ENCODE measurements at places on chromosomes 11 and 22.

DNA sequence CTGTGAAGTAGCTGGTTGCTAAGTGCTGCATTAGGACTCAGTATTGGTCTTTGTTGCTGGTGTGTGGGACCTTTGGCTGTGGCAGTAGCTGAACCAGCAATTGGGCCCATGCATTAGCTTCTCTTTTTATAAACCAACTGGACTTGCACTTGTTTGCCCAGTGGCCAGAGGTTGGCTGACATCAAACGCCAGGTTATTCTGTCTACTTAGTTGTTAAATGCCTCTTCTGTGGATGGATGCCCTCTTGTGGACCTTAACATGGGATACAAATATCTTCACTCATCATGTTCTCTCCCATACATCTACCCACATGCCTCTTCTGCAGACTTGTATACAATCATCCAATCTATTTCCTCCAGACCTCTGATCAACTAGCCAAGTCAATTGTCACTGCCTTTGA lies 26.4 kb upstream of the ARHGAP20 start:
- H3K4me1 ChIP-seq = no peaks in the 10 kb centered on the region
- no peak overlapping the region for H3K4me3 ChIP-seq
- H3K27me3 ChIP-seq = peaks cover 24% of the 10 kb centered on the region

DNA sequence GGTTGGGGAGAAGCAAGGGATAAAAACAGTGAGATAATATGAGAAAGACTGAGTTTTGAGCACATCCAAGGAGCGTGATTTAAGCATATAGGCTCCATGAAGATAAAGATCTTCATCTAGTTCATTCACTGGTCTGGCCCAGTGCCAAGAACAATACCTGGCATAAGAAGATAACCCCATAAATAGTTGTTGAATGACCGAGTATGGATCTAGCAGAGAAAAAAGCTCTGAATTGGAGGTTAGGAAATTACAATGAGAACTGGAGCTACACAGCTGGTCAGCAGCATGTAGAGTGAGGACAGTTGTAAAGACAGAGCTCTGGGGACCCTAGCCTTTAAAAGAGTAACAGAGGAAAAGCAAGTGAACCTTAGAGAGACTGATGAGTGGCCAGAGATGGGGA lies 33.0 kb upstream of the PAK1 start:
- H3K4me1 ChIP-seq = no peaks in the 10 kb centered on the region
- no peaks in the 10 kb centered on the region for H3K27me3 ChIP-seq
- no peak for DNase-seq

DNA sequence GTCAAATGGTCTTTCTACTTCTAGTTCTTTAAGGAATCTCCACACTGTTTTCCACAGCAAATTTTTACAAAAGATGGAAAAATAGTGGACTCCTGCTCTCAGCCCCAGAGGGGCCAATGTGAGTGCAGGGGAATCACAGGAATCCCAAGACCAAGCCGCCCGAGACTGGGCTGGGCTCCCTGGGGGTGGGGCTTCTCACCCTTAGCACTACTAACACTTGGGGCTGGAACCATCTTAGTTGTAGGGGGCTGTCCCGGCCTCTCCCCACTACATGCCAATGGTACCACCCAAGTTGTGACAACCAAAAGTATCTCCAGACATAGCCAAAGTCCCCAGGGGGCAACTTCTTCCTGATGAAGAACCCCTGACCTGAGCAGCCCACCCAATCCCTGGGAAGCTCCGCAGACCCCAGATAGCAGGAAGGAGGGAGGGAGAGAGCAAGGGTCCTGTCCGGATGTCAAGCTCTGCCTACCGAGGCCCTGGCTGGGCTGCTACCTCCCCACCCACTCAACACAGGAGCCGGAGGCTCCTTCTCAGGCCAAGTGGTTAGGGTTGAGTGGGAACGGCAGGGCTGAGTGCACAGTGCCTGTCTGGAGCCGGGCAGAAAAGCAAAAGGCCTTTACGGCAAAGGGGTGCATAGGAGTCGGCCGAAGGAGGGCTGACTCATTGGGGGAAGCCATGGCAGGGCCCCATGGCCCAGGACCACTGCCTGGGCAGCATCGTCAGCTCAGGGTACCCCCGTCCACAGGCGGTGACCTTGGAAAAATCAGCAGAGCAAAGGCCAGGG lies 122.5 kb upstream of the FGF3 start:
- peaks cover 6% of the 10 kb centered on the region for H3K27me3 ChIP-seq
- H3K4me1 ChIP-seq = no peaks in the 10 kb centered on the region
- no peaks in the 10 kb centered on the region for H3K36me3 ChIP-seq
- no peak overlapping the region for H3K27ac ChIP-seq

- no peak for DNase-seq
- peaks cover 19% of the 10 kb centered on the region for H3K4me1 ChIP-seq
- no peaks in the 10 kb centered on the region for H3K27me3 ChIP-seq
- H3K36me3 ChIP-seq = no peaks in the 10 kb centered on the region
Observed at GRCh38 chr22:44383652-44384562, 71.2 kb upstream of the SHISAL1 start.

DNA sequence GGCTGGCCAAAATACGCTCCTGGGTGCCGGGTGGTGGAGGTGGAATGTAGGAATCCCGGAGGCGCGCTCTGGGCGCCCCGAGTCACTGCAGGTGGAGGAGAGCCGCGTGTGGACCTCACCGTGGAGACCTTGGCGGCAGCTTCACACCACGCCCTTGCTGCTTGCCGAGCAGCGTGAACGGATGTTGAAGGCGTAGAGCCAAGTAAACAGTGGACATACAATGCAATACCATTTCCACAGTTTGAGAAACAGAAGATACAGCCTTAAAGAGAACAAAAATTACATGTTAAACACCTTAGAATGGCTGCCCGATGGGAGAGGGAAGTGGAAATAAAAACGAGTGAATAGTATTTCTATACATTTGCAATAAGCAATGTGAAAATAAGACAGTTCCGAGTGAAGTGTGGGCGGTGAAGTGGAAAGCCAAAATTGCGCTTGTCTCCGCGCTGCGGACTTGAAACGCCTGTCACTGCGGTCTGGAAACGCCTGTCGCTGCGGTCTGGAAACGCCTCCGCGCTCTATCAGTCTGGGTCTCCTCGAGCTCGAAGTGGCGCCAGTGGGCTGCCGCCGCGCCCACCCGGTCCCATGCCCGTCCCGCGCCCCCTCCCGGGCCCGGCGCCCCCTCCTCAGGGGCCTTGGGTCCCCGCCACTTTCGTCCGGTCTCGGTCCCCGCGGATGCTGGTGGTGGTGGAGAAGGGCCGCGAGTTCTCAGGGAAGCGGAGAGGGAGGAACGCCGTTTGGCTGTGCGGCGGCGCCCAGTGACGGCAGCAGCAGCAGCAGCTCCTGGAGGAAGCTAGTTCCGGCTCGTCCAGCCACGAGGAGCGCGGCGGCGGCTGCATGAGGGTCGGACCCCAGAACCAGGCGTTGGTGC lies 1.6 kb downstream of the NCR3LG1 start:
- H3K4me1 ChIP-seq = peaks cover 35% of the 10 kb centered on the region
- H3K27me3 ChIP-seq = peaks cover 36% of the 10 kb centered on the region
- peak; percentile 64 for DNase-seq
- peak overlapping the region; percentile 91 for H3K4me3 ChIP-seq
- peak overlapping the region; percentile 96 for H3K27ac ChIP-seq
- peaks cover 19% of the 10 kb centered on the region for H3K36me3 ChIP-seq

- H3K27ac ChIP-seq = no peak overlapping the region
- H3K4me3 ChIP-seq = no peak overlapping the region
- no peaks in the 10 kb centered on the region for H3K36me3 ChIP-seq
- no peak for DNase-seq
- no peaks in the 10 kb centered on the region for H3K4me1 ChIP-seq
Observed at GRCh38 chr11:82043316-82043715, 690.3 kb downstream of the FAM181B start.

GRCh38 chr11:75424396-75424795 lies 8.6 kb downstream of the KLHL35 start:
- peaks cover 43% of the 10 kb centered on the region for H3K4me1 ChIP-seq
- peaks cover 13% of the 10 kb centered on the region for H3K36me3 ChIP-seq
- DNase-seq = no peak
- peak overlapping the region; percentile 3 for H3K4me3 ChIP-seq
- H3K27me3 ChIP-seq = peaks cover 25% of the 10 kb centered on the region
- H3K27ac ChIP-seq = no peak overlapping the region

DNA sequence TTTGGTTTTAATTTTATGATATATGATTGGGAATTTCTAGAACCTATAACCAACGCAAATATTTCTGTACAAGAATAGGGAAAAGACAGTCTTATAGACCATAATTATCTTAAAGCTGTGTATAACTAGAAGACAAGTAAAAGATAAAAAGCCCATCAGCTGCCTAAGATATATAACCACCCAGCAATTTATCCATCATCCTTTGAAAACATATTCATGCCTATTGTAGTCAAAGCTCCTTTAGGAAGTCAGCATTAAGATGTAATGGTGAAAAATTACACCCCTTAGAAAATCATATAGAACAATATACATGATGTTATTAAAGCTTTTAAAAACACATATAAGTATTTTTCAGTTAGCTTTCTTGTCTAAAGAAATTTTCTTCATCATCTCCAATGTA lies 46.4 kb downstream of the ELP4 start:
- peaks cover 28% of the 10 kb centered on the region for H3K36me3 ChIP-seq
- H3K4me1 ChIP-seq = peaks cover 24% of the 10 kb centered on the region
- H3K27ac ChIP-seq = no peak overlapping the region

GRCh38 chr11:87879118-87879517 lies 296.1 kb downstream of the RAB38 start:
- no peak for DNase-seq
- no peak overlapping the region for H3K4me3 ChIP-seq
- H3K4me1 ChIP-seq = no peaks in the 10 kb centered on the region
- no peaks in the 10 kb centered on the region for H3K36me3 ChIP-seq
- H3K27ac ChIP-seq = no peak overlapping the region
- H3K27me3 ChIP-seq = no peaks in the 10 kb centered on the region

GRCh38 chr11:78147807-78148206 lies 8.4 kb upstream of the ALG8 start:
- H3K36me3 ChIP-seq = peaks cover 6% of the 10 kb centered on the region
- no peak overlapping the region for H3K4me3 ChIP-seq
- no peak for DNase-seq
- H3K27me3 ChIP-seq = no peaks in the 10 kb centered on the region
- H3K4me1 ChIP-seq = peaks cover 8% of the 10 kb centered on the region

- no peak overlapping the region for H3K27ac ChIP-seq
- H3K4me1 ChIP-seq = no peaks in the 10 kb centered on the region
- no peak overlapping the region for H3K4me3 ChIP-seq
- H3K36me3 ChIP-seq = no peaks in the 10 kb centered on the region
- DNase-seq = no peak
Observed at GRCh38 chr22:22082960-22083359, 100.4 kb upstream of the TOP3B start.

- H3K4me1 ChIP-seq = peaks cover 52% of the 10 kb centered on the region
- H3K4me3 ChIP-seq = no peak overlapping the region
- no peak for DNase-seq
- no peak overlapping the region for H3K27ac ChIP-seq
- H3K27me3 ChIP-seq = no peaks in the 10 kb centered on the region
Observed at GRCh38 chr11:68325907-68326220, 13.5 kb downstream of the LRP5 start.

DNA sequence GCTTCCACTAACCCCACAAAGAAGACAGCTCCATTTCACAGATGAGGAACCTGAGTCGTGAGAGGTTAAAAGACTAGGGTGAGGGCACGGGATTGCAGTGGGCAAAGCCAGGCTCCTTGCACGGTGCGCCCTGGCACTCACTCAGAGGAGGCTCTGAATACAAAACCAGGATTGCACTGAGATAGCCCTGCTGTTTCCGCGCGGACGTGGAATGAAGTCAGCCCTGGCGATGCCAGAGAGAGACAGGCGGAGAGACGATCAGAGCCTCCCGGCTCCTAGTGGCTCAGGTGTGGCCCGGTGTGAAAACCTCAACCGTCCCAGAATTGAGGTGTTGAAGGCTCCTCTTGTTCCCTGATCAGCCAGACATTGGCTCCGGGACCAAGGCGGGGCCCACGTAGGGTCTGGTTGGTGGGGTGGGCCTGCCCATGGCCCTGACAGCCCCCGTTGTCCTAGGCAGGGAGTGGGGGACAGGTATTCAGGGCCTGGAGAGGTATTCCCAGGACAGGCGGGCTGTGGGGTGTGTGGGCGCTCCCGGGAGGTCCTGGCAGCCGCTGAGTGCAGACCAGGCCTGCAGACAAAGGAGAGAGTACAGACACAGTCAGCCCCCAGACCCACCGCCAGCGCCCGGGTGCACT lies 43.1 kb upstream of the LINC01488 start:
- H3K27ac ChIP-seq = peak overlapping the region; percentile 45
- H3K4me3 ChIP-seq = no peak overlapping the region
- no peaks in the 10 kb centered on the region for H3K27me3 ChIP-seq
- no peak for DNase-seq
